Caco-2 (cell line): ENCODE measurements at places on chromosomes 13 and 19. TPM values are rescaled to one million over a fixed set of nuclear protein-coding genes. Genes with fewer than 3 reads are reported as not detected.

The SMG9 gene
- 87.6 and 98.8 TPM in 2 replicates for total RNA-seq

- DNase-seq = no peak
These were observed 232.6 kb downstream of the TEX29 start for GRCh38 chr13:111552891-111553655.

DNA sequence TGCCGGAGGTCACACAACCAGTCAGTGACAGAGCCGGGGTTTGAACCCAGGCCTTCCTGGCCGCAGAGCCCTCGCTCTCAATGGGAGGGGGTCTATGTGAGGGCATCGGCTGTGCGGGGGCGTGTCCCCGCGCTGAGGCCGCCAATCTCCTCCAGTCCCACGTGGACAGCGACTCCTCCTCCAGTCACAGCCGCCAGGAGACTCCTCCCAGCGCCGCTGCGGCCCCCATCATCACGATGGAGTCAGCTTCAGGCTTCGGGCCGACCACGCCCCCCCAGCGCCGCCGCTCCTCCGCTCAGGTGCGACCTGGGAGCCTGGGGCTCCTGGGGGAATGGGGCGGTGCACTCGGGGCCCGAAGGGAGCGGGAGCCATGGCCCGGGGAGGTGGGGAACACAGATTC, 6.0 kb downstream of the SPRED3 start:
- no peak for DNase-seq

DNA sequence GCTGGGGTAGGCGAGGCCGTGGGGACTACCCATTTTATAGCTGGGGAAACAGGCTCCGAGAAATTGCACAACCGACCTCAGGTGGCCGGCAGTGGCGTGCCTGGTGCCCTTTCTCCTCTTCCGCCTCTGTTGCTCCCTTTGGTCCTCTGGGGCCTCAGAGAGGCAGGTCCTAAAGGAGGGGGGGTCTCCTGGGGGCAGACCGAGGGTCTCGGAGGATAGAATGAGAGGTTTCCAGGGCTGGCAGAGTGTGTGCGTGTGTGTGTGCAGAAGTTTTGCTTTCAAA, 11.3 kb downstream of the STX10 start:
- no peak for DNase-seq

GRCh38 chr13:112689303-112690245, at the start of gene ATP11A:
Gene ATP11A, plus strand, starts transcription at chr13:112690038. Its CDS starts 379 bp downstream, at chr13:112690417.
- peak; percentile 94 for DNase-seq

- DNase-seq = no peak
These were observed 26.6 kb upstream of the ZNF266 start for GRCh38 chr19:9461938-9462337.

DNA sequence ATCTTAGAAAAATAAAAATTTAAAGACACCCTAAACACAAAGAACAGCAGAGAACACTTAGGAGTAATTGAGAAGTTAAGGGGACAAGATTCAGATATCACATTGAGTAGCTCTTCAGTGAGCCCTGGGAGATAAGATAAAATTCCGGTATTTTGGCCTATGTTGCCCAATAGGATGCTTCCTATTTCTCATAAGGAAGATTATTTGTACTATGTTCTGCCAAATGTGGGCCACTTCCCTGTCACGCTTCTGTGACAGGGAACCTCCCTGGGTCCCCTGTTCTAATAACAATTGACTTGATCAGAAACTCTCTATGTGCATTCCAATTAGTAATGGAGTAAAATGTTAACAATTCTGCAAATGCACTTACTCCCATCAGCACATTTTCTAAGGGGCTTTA, 310.7 kb downstream of the MYO16 start:
- DNase-seq = no peak

- no peak for DNase-seq
These were observed 31.2 kb downstream of the CLEC17A start for GRCh38 chr19:14614099-14614412.

The SIGLECL1 gene
- total RNA-seq = not detected in 2 replicates

GRCh38 chr13:102870677-102871415, 25.0 kb downstream of the ERCC5 start:
- peak; percentile 76 for DNase-seq

DNA sequence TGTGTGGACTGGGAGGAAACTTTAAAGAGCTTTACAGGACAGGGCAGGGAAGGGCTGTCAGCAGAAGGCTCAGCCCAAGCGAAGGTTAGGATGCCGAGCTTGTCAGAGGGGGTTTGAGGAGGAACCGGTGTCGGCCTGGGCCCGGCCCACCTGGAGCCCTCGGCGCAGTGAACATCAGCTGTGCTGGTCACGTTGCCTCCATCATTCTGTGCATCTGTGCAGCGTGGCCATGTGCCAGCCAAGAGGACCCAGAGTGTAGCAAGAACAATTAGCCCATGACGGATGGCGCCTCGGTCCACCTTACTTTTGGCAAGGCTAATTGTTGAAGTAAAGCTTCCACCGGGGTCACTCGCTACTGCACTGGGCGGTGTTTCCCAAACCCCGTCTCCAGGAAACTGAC, 161.4 kb downstream of the PTPRS start:
- no peak for DNase-seq

DNA sequence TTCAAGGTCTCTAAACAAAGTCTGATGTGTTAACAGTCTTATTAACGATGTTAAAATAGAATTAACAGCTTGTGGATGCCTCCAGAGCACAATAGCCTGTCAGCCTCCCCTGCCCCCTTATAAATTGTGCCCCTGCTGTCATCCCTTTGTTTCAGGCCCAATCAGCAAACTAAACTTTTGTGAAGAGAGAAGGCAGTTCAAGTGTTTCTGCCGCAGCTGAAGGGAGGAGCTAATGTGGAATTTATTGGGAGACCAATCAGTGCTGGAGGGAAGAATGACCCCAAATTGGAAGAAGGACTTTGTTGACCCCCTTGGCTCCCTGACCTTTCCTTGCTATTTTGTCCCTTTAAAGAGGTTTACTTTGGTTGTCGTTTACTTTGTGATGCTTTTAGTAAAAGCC, 160.5 kb downstream of the TM9SF2 start:
- no peak for DNase-seq

The TBXA2R gene
- total RNA-seq = 0.11 TPM in 1 of 2 replicates, not detected in the other

GRCh38 chr13:93473441-93474270, 247.0 kb downstream of the GPC6 start:
- DNase-seq = no peak

DNA sequence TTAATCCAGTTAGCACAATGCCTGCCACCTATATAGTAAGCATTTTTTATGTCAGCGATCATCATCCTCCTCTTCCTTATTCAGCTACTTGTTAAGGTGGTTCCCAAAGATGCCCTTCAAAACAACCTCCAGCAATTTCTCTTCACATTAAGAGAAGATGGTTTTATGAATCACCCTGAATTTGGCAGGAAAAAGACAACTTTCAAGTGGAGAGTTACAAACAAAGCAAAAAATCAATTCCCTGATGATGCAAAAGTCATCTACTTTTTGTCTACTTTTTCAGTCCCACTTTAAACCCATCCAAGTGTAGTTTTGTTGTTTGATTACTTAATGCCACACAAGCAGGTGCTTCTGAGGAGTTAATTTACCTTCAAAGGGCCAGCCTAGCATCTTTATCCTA, 139.1 kb upstream of the SERP2 start:
- DNase-seq = no peak

- no peak for DNase-seq
These were observed 126.9 kb downstream of the SPRY2 start for GRCh38 chr13:80214050-80214449.

- DNase-seq = no peak
These were observed 5.9 kb upstream of the CACNG7 start for GRCh38 chr19:53903055-53903680.

DNA sequence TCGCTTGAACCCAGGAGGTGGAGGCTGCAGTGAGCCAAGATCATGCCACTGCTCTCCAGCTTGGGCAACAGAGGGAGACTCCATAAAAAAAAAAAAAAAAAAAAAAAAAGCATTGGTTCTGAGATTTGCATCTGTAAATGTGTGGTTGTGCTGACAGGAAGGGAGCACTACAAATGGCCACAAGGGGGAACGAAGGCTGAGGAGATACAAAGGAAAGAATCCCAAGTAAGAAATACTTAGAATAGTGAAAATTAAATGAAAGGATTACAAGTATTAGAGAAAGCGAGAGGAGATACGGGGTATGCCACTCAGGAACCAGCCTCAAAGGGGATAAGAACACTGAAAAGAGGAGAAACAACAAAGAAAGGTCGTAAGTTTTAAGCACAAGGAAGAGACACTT, 284.9 kb downstream of the KLF12 start:
- peak; percentile 52 for DNase-seq

DNA sequence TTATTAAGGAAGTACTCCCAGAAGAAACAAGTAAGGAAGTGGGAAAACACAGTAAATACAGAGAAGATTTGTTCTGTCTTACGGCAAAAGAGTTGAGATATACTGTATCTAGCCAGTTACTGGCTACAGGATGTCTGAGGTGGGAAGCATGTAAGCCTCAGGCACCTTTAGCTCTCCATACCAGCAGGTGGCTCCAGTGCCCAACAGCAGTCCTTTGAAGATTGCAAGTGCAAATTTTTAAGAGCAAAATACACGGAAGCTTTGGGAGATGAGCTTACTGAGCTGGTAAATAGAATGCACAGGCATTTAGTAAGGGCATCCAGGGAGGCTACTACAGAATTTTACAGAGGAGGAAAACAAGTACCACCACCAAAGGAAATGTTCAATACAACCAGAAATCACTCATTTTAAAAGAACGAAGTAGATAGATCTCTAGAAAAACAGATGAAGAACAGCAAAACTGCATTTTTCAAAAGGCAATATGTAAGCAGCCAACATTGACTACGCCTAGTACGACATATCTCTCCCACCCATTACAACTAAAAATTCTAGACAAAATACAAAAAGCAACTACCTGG, 57.9 kb upstream of the VSTM2B start:
- peak; percentile 49 for DNase-seq

DNA sequence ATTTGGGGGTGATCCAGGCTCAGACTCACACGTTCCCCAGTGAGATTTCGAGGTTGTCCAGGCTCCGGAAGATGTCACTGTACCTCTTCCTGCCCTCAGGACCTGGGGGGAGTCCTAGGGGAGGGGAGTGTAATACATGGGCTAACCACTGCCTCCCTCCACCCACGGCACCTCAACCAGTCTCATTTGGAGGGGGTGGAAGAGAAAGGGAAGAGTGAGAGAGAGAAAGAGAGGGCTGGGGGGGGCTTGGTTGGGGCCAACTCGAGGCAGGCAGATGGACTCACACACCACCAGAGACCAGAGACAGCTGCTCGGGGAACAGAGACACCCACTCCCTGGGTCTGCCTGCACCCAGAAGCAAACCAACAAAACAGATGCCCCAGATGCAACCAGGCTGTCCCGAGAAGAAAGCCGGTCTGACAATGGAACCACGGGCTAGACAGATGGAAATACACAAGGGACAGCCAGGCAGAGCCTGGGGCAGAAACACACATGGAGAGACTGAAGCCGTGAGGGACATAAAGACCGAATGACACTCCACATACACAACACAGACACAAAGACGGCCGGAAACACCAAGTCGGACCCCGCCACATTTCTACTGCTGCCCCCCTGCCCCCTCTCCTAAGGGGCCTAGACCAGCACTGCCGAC, 825 bp downstream of the GMIP start:
- DNase-seq = no peak

The KLK6 gene
- 1.3 and 1.5 TPM in 2 replicates for total RNA-seq

The JSRP1 gene
- total RNA-seq = not detected in 2 replicates

GRCh38 chr19:11578258-11579142, 1.1 kb upstream of the ACP5 start:
- DNase-seq = no peak

GRCh38 chr13:40388617-40389016, 277.8 kb downstream of the FOXO1 start:
- DNase-seq = no peak

DNA sequence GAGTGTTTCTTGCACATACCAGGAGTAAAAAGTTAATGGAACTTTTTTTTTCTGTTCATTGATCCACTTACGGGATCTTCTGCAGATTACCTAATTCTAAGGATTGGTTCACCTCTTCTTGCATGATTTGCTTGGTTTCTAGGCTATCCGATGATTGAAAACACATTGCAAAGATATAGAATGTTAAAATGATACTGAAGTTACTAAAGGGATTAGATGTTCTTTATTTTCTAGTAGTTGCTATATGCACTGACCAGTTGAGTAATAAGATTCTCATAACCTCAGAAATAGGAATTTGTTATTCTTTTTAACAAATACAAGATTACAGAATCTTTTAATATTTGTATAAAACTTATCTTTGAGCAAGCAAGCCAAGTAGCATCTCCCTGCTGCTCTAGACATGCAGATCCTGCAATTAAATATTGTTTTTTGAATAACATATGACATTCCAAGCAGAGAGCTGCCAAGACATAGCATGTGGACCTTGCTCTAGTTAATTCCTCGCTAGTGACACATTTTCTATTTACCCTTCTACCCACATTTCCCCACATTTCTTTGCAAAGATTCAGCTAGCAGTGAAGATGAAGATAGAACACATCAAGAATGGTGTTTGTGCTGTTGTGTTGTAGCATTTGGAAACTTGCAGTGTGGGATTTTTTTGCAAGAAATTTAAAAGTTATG, 51.7 kb upstream of the RNF113B start:
- no peak for DNase-seq
